ENCODE measurements at places on chromosomes 6 and 20.

DNA sequence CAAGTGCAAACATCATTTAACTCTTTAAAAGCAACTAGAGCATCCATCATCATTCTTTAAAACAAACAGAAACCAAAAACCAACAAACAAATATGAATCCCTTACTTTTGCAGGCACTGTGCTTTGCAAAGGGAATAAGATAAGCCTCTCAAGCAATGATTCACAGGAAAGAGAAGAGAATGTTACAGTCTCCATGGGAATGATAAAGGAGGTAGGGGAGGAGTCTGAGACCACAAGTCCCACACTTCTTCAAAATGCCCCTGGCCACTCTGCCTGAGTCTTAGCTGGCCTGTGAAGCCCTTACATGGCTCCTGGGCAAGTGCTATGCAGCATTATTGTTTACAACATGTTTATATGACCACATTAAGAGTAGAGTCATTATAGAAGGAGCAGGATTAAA lies 257.7 kb upstream of the MARCKS start:
- peak; percentile 49 for DNase-seq

DNA sequence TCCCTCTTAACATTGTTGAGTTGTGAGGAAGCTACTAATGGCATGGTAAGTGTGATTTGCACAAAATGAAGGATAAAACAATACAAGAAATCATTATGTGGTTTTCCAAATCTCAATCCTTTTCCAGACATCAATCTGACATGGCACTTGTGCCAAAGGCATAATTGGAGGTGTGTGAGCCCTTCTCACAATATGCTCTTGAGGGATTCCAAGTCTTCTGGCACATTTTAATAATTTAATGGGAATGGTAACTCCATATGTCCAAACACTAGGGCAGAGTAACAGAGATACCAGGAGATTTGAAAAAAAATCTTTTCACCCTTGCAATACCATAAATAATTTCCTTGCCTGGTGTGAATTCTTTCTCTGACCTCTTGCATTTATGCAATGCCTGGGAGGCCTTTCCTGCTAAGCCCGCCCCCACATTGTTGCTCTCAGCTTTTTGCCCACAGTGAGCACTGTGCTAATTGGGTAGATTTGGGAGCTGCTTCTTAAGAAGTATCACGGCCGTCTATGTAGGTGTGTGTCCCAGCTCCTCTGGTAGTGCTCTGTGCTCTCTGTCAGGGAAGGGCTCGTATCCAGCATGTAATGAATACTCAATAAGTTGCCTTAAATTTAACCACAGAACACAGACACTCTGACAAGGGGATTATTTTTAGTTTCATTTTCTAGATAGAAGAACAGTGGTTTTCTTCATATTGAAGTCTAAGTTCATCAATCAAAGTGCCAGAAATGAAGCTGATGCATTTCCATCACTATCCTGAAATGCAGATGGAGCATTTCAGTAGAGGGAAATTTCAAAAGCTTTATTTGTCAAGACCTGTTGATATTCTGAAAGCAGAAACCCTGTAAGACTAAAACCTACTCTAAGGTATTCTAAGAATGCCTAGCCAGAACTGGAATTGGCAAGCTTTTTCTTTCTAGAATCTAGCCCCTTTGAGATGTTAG lies 54.4 kb upstream of the CEP85L start:
- DNase-seq: peak; percentile 73

- peak; percentile 53 for DNase-seq
Observed at GRCh38 chr6:127481628-127482027, 22.4 kb upstream of the KIAA0408 start.

GRCh38 chr6:54515713-54516112 lies 207.5 kb downstream of the TINAG start:
- DNase-seq: no peak

GRCh38 chr6:107714104-107714503 lies 110.0 kb downstream of the SCML4 start:
- DNase-seq: no peak

DNA sequence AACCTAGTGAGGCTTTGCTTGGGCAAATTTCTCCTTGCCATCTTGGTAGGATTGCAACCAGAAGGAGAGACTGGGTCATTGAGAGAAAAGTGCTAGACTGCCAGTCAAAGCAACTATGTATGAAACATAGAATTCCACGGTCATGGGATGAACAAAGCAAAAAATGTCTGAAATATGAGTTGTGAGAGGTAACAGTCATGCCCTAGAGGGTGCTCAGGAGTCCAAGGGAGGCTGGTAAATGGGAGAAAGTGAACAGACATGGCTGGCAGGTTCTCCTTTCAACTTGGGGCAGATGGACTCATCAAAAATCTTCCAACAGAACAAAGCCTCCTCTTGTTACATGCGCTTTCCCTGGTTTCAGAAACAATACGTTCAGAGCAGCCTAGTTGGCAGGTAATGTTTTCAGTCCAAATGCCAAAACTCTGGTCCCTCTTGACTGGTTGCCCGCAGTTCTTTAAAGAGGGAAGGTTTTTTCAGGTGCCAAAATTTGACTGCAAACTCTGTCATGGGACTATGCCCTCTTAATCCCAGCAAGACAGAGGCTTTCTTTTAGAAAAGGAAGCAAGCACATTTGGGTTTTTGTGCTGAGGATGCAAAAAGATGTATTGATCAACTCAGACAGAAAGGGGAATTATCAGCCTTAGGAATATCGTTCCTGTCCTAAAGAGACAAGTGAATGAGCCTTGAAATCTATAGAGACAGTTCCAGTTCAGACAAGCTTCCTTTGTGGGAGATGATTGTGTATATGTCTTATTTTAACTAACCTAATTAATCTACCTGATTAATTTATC lies 68.5 kb upstream of the SASH1 start:
- DNase-seq: peak; percentile 63

- DNase-seq: no peak
Observed at GRCh38 chr6:141248021-141248799, 884.5 kb upstream of the GJE1 start.
